ENCODE measurements at places on chromosomes 11 and 22.

DNA sequence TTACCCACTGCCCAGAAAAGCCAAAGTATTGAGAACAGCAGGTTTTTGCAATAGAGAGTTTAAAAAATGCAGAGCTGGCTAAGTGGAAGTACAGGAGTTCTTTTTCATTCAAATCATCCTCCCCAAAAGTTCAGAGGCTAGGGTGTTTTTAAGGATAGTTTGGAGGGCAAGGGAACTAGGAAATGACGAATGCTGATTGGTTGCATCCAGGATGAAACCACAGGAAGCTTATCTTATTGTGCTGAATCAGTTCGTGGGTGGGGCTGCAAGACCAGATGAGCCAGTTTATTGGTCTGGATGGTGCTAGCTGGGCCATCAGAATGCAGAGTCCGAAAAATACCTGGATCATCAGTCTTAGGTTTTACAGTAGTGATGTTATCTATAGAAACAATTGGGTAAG lies 1427.1 kb downstream of the LRRC4C start:
- H3K27ac ChIP-seq: no peak overlapping the region
- peaks cover 9% of the 10 kb centered on the region for H3K36me3 ChIP-seq
- no peaks in the 10 kb centered on the region for H3K4me1 ChIP-seq

GRCh38 chr11:111204211-111204610 lies 41.3 kb upstream of the POU2AF2 start:
- no peaks in the 10 kb centered on the region for H3K4me1 ChIP-seq
- no peak overlapping the region for H3K4me3 ChIP-seq
- H3K36me3 ChIP-seq: no peaks in the 10 kb centered on the region
- H3K27ac ChIP-seq: no peak overlapping the region
- H3K27me3 ChIP-seq: peaks cover 42% of the 10 kb centered on the region

DNA sequence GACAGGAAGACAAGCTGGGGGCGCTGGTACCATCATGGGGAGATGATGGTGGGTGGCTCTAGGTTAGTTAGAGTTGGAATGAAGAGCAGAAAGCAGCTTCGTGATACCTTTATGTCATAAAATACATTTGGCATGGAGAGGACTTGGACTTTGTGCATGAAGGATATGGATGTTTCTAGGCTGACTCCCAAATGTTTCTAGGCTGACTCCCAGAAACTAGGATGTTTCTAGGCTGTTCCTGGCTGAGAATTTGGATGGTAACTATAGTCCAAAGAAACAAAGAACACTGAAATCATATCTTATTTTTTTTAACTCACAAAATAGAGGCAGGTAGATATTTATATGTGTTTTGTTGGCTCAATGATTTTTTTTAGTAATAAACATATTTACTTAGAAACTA lies 89.4 kb upstream of the VPREB1 start:
- H3K27ac ChIP-seq: no peak overlapping the region
- H3K4me1 ChIP-seq: peaks cover 13% of the 10 kb centered on the region
- DNase-seq: no peak
- H3K36me3 ChIP-seq: no peaks in the 10 kb centered on the region
- peaks cover 21% of the 10 kb centered on the region for H3K27me3 ChIP-seq
- no peak overlapping the region for H3K4me3 ChIP-seq

GRCh38 chr11:43602670-43603069 lies 77.9 kb upstream of the HSD17B12 start:
- H3K36me3 ChIP-seq: no peaks in the 10 kb centered on the region
- H3K27me3 ChIP-seq: peaks cover 44% of the 10 kb centered on the region
- no peak for DNase-seq
- H3K4me3 ChIP-seq: no peak overlapping the region

GRCh38 chr11:57217053-57217452 lies 20.0 kb downstream of the APLNR start:
- H3K27me3 ChIP-seq: peaks cover 6% of the 10 kb centered on the region
- no peak overlapping the region for H3K27ac ChIP-seq
- DNase-seq: no peak
- H3K4me1 ChIP-seq: no peaks in the 10 kb centered on the region

DNA sequence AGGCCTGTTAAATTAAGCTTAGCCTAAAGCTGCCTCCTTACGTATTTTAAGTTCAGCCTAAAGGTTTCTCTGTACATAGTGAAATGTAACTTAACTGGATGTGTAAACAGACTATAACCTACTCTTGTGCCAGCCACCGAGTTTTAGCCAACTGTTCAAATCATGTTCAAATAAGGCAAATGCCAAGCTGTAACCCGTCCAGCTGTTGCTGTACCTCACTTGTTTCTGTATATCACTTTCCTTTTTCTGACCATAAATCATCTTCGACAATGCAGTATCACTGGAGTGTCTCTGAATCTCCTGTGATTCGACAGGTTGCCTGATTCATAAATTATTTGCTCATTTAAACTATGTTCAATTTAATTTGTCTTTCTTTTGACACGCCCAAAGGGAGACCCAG lies 4.0 kb upstream of the PLAAT5 start:
- H3K36me3 ChIP-seq: peaks cover 6% of the 10 kb centered on the region
- no peak overlapping the region for H3K4me3 ChIP-seq
- peaks cover 6% of the 10 kb centered on the region for H3K4me1 ChIP-seq
- H3K27me3 ChIP-seq: peaks cover 22% of the 10 kb centered on the region
- H3K27ac ChIP-seq: no peak overlapping the region

DNA sequence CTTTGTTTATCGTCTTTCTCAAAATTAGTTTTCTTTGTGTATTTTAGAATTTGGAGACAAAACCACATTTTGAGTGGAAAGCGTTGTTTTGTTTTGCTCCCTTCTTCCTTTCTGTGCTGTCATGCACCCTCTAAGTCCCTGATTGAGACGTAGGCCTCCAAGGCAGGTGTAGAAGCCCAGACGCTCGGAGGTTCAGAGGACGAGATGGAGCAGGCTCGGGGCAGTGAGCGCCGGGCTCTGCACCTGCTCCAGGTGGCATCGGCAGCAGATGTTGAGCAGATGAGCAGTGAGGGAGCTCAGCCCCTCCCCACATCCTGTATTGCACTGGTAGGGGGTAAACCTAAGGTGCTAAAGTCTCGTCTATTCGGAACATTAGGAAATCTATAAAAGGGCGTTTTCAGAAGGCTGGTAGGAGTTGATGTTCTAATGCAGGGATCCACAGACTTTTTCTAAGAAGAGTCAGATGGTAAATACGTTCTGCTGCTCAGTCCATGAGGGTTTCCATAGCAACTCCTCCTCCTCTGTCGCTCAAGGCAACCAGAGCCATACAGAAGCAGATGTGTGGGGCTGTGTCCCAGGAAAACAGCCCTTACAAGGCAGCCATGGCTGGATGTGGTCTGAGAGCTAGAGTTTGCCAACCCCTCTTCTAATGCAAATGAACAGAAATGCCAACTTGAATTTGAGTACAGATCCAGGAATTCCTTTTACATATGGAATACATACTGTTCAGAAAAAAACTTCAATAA lies 724.2 kb downstream of the BRD1 start:
- H3K4me1 ChIP-seq: no peaks in the 10 kb centered on the region
- H3K36me3 ChIP-seq: no peaks in the 10 kb centered on the region
- no peaks in the 10 kb centered on the region for H3K27me3 ChIP-seq
- no peak overlapping the region for H3K4me3 ChIP-seq
- DNase-seq: no peak

- no peak overlapping the region for H3K27ac ChIP-seq
- H3K4me3 ChIP-seq: no peak overlapping the region
- no peak for DNase-seq
- H3K36me3 ChIP-seq: no peaks in the 10 kb centered on the region
- H3K4me1 ChIP-seq: peaks cover 8% of the 10 kb centered on the region
Observed at GRCh38 chr22:28444659-28445058, 235.0 kb downstream of the TTC28 start.

GRCh38 chr11:115678942-115679341 lies 174.7 kb upstream of the CADM1 start:
- no peaks in the 10 kb centered on the region for H3K27me3 ChIP-seq
- no peak for DNase-seq
- H3K36me3 ChIP-seq: no peaks in the 10 kb centered on the region
- no peak overlapping the region for H3K4me3 ChIP-seq
- H3K27ac ChIP-seq: no peak overlapping the region

All from natural killer cell treated with Interleukin-12 subunit alpha and Interleukin-12 subunit beta and Interleukin-15 and Interleukin-18, amount 100 ng/mL, for 72 hours (primary cell).